Hindlimb muscle (tissue), 1 donor: ENCODE measurements at places on chromosomes 12 and 14. TPM values are rescaled to one million over a fixed set of nuclear protein-coding genes. Genes with fewer than 3 reads are reported as not detected.

Gene LIN7A
- 2.7 TPM for polyA plus RNA-seq

Gene KRT81
- 0.14 TPM for polyA plus RNA-seq

Gene KCNC2
- 0.52 TPM for polyA plus RNA-seq

Gene DNM1L
- 68.0 TPM for polyA plus RNA-seq

Gene BCAT1
- 39.8 TPM for polyA plus RNA-seq

Gene VDR
- polyA plus RNA-seq, result 0.75 TPM

Gene OR6C6
- not detected for polyA plus RNA-seq

Gene NAA25
- polyA plus RNA-seq, result 23.2 TPM

GRCh38 chr12:114995891-114996290 is 311.9 kb upstream of the TBX3 start:
- DNase-seq, result no peak

- no peak for DNase-seq
Measured at GRCh38 chr14:21428930-21429329, 27.0 kb downstream of the CHD8 start.

GRCh38 chr12:50088577-50089335 is 3.6 kb downstream of the SMARCD1 start:
- no peak for DNase-seq

DNA sequence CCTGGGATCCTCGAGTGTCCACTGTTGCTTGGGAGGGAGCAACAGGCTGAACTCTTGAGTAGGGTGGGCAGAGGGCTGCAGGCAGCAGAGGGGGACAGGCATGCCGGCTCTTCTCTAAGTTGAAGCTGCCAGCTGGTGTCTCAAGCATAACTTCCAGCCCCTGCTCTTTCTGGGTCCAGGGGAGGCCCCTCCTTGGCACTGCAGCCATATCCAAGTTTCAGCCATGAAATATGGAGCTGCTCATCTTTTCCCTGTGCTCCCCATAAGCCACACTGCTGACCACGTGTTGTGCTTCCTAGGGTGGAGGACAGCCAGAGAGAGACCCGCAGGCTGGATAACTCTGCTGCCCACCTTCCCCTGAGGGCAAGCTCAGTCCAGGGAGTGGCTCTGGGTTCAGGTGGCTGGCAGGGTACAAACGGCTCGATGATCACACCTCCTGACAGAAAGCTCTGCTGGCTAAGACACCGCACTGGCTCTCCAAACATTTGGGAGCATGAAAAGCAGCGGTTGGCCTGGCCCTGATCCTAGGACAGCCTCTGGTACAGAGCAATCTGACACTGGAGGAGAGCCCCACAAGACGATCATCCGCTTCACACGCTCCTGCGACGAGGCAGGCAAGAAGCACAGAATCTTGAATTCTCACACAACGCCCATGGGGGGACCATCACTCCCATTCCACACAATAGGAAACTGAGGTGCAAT is 79.6 kb downstream of the PITPNM2 start:
- peak; percentile 73 for DNase-seq

DNA sequence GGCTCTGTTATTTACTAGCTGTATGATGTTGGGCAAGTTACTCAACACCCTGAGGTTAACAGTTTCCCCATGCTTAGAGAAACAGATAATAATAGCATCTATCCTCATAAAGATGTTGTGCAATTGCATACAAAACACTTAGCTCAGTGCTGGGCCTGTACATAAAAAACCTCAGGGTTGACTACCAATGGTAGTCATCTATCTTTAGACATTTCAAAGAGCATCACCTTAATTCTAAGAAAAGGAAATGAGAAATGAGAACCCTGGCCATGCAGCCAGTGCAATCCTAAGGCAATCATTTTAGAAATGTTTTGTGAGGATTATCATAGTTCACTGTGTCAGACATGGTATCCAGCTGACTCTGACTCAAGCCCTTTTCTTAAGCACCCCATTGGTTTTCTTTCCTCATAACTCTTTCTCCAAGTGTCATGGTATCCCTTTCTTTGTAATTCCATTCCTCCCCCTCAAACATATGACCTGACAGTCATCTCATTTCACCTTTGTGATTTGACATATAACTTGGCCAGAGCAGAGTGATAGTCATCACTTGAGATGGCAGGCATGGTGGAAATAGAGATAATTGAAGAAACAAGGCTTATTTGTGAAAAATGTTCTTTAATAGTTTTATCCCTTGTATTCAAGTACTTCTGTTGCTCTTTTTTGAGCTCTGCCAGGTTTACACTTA is 29.5 kb upstream of the OSBPL8 start:
- no peak for DNase-seq

- no peak for DNase-seq
Measured at GRCh38 chr12:14960548-14961465, 594 bp downstream of the ARHGDIB start.

DNA sequence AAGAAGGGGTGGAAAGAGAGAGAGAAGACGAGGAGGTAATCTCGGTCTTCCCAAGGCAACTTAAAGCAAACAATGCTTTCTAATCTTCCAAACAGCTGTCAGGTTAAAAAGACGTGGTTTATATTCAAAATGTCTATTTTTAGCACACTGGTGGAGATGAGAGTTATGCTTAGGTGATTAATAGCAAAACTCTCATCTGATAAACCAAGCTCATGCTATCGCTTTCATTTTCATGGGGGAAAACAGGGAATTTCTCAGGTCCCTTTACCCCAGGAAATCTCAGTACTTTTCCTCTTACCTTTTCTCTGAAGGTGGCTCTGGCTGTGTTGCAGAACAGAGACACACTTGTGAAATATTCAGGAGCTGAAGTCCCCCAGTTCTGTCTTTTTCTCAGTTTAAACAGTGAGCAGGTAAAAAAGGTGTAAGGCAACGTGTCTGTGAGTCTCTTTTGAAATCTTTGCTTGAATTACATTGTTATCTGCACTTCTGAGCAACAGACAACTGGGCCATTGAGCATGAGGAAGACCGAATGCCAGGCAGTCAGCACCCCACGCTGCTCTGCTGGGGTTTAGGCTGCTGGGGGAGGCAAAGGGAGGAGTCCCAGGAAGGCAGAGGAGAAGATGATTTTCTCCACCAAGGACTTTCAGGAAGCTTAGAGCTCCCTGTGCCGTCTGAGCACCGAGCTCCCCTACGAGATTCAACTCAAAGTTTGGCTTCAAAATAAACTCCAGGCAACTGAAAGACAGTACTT is 759.3 kb downstream of the BCL11B start:
- no peak for DNase-seq

- DNase-seq, result no peak
Measured at GRCh38 chr12:93865751-93866150, 188.6 kb downstream of the CRADD start.

DNA sequence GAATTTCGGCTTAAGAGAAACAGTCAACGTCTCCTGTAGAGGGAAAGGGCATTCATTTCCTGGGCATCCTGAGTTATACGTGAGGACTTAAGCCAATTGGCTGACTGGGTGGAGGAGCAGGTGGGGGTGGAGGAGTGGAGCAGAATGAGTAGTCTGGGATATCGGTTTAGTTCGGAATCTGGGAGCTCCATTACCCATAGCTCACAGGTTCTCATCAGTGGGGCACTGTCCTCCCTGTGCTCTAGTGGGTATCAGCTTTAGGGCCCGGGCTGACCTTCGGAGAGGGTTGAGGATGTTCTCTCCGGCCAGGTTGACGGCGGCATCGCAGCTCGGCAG is 704 bp downstream of the SDR39U1 start:
- no peak for DNase-seq

DNA sequence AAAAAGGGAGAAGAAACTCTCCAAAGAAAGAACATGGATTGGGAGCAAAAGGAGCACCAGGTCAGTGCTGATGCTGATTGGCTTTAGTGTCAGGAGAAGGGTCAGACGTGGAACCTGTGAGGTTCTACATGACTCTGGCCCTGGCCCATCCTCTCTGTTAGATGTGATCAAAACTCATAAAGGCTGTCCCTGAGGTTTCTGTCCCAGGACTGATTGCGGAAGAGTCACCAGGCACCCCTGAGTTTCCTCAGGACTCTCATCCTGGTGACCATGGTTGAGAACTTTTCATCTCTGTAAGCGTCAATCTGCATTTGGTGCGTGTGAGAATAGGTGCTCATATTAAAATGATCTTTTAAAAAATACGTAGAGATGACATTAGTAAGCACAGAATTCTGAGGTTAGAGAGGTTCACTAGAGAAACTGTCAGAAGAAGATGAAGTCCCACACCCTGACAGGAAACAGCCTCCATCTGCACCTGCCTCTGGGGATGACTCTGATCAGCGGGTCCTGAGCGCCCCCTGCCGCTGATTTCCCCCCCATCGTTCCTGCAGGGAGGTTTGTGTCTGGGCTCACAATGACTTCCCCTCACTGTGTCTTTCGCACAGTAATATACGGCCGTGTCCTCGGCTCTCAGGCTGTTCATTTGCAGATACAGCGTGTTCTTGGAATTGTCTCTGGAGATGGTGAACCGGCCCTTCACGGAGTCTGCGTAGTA is 741.8 kb downstream of the TMEM121 start:
- DNase-seq, result no peak

- no peak for DNase-seq
Measured at GRCh38 chr14:62889364-62889763, 155.9 kb downstream of the KCNH5 start.

DNA sequence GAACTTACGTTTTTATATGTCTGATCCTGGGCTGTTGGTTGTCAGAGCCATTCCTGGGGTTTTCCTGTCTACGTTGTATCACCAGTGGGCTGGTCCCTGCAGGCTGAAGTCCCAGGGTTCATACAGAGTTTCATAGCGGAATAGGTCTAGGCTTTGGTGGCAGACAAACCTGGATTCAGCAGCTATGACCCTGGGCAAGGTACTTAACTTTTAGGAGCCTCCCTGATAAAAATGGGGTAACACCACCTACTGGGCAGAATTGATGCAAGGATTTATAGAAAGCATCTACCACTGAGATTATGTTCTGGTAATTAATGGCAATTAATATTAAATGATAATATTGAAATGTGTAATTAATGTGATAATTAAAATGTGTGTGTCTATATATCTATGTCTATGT is 141.2 kb downstream of the SYNE2 start:
- no peak for DNase-seq

DNA sequence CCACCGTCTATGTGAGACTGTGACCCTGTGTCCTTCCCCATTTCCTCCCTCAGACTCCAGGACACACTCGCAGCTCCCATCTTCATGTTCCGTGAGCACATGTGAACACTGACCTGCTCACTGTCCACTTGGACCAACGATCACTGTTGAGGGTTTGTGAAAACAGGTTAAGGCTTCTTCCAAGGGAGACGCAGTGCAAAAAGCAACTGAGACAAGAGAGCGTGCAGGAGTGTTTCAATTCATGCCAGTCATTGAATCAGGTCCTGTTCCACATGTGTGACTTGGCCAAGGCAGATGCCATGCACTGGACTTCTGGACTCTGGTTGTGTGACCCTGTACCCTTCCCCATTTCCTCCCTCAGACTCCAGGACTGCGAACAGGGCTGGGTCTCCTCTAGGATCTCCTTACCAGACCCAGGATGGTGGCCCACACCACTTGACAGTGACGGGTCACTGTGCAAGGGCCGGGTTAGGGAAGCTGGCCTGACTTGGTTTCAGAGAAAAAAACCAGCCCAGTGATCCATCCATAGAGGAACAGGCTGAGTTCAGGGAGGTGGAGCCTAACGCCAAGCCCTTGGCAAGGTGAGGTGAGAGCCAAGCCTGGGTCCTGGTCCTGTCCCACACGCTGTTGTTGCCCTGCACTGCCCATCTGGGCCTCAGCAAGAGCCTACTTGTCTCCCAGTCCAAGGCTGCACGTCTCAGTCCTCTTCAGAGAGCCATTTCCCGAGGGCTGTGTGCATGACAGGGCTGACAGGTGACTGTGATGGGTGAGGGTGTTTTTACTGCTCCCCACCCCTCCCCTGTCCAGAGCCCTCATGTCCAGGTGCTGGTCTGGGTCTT is 5.7 kb upstream of the KRT5 start:
- DNase-seq, result no peak

DNA sequence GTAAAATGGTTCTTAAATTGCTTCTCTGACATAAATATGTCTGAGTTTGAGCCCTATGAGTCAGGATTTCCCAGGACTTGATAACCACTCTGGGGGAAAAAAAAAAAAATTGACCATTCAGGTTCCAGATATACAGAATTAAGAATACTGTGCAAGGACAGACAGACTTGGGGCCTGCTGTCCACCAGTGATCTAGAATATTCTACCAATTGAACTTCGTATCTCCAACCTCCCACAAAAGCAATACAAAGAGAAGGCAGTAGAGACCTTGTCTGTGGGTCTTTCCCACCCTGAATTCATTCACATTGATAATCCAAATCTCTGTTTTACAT is 4.1 kb downstream of the SINHCAF start:
- no peak for DNase-seq

GRCh38 chr12:114955414-114956014 is 271.5 kb upstream of the TBX3 start:
- DNase-seq, result no peak

- DNase-seq, result no peak
Measured at GRCh38 chr12:24285448-24285847, 336.0 kb upstream of the SOX5 start.

DNA sequence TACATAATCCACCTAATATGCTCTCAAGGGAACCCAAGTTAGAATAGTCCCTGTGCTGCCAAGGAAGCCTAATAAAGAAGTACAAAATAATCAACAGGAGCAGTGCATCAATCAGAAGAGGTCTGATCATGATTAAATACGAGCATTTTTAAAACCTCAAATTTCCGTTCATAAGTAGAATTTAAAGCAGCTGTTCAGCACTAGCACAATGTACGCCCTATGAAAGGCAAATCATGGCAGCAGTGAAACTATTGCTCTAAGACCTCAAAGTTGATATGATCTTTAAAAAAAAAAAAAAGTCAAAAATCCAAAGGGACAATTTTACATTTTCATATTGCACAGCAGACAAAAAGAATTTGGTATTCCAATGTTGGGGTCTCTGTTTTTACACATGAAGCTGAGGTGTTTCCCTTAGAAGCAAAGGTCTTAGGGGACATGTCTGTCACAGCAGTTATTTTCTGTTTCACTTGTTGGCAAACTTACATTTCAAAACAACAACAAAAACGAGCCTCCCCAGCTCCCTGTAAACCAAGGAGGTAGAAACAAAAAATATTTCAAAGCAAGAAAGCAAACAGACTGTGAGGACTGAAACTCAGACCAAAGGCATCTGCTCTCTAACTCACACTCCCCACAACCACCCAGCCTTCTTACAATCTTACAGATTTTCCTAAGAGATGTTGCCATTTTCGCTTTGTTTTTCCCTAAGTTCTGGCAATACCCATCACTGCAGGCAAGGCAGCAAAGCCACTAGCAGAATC is 28.2 kb downstream of the SOX5 start:
- no peak for DNase-seq

- no peak for DNase-seq
Measured at GRCh38 chr12:107057071-107057834, 36.1 kb downstream of the CRY1 start.
